ENCODE measurements at places on chromosomes 16 and 17.

DNA sequence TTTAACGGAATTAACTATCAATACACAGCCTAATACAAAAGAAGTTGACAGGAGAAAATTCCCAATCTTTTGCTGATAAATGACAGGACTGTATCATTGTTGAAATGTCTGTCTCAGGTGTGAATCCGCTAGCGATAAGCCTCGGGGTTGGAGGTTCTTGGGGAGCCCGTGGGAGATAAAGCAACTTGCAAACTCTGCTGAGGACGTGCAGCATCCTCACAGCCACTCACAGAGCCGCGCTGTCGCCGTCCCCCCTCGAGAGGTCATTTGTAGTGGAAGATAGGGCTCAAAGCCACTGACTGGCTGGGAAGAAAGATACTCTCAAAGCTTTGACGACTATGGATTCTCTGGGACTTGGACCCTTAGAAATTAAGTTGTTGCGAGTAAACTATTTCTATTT is 17.0 kb downstream of the MAP1LC3B start:
- no peak for DNase-seq

- DNase-seq: no peak
Measured at GRCh38 chr16:22661161-22661647, 150.5 kb downstream of the NPIPB5 start.

- DNase-seq: no peak
Measured at GRCh38 chr17:45742251-45742650, 41.9 kb upstream of the CRHR1 start.

GRCh38 chr16:27489906-27490305 is 59.8 kb downstream of the GTF3C1 start:
- no peak for DNase-seq

DNA sequence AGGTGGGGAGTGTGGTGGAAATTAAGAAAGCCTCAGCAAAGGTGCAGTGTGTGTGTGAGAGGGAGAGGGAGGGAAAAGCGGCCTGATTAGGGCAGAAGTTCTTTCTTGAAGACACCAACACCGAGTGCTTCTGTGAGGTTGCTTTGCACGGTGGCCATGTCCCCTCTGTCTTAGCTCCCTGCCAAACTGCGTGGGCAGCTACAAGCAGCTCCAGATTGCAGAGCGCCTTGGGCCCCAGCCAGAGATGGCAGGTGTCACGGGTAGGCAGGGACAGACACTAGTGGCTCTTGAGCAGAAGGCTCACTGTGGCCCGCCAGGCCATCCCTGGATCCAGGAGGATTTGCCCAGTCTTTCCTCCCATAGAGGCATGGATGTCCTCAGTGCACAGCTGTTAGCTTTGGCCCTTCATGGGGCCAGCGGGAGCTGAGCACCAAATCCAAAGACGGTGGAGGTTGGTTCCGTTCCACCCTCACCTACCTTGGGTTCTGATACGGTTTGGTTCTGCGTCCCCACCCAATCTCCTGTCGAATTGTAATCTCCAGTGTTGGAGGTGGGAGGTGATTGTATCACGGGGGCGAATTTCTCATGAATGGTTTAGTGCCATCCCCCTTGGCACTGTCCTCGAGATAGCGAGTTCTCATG is 21.4 kb downstream of the KIAA0513 start:
- DNase-seq: no peak

GRCh38 chr16:73050201-73051099 is 2.5 kb upstream of the ZFHX3 start:
- DNase-seq: no peak

- DNase-seq: no peak
Measured at GRCh38 chr17:61160789-61161445, 238.7 kb upstream of the TBX2 start.

DNA sequence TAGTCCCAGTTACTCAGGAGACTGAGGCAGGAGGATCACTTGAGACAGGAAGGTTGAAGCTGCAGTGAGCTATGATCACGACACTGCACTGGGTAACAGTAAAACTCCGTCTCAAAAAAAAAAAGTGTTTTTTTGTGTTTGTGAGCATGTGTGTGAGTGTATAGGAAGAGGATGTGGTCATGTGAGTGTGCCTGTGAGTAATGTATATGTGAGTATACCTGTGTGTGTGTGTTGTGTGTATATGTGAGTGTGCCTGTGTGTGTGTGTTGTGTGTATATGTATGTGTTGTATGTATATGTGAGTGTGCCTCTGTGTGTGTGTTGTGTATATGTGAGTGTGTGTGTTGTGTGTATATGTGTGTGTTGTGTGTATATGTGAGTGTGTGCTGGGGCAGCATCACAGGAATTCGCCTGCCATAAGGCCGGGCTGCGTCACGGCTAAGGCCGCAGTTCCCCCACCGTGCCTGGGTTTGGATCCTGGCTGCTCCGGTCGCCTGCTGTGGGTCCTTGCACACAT is 21.4 kb upstream of the NPTX1 start:
- no peak for DNase-seq

- DNase-seq: no peak
Measured at GRCh38 chr17:28973425-28973824, 22.1 kb upstream of the PHF12 start.

- DNase-seq: no peak
Measured at GRCh38 chr17:64125937-64126336, 4.0 kb downstream of the ERN1 start.

- DNase-seq: no peak
Measured at GRCh38 chr17:29070781-29071180, 27.8 kb downstream of the PIPOX start.

DNA sequence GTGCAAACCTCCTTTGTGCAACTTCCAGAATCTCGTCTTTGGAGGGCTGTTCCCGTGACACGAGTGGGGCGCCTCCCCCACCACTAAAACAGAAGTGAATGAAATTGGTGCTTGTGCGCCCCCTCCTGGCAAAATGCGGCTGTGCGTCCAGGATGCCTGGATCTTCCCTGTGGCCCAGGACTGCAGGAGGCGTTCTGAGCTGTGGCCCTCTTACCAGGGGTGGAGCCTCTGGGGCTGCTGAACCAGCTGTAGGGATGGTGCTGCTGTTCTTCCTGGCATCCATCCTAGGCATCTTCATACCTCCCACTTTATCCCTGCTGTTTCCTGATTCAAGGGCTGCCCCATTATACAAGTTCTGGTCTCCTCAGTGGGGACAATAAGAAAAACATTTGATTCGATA is 18.5 kb upstream of the NAGLU start:
- DNase-seq: peak; percentile 92

DNA sequence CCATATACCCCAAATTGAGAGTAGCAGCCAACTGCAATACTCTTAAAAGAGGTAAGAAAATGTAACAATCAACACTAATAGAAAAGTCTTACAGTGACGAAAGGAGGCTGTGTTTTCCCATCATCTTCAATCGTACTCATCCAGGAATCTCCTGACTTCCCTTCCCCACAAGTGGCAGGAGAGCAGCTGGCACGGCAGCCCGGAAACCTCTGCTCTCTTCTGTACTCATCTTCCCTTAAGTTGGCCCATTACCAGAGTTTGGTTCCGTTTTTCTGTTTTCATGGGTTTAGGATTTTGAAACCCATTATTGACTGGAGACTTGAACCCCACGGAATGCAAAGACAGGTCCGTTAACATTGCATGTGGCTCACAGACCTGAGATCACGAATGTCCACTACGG is 11.7 kb upstream of the CD300H start:
- DNase-seq: no peak

DNA sequence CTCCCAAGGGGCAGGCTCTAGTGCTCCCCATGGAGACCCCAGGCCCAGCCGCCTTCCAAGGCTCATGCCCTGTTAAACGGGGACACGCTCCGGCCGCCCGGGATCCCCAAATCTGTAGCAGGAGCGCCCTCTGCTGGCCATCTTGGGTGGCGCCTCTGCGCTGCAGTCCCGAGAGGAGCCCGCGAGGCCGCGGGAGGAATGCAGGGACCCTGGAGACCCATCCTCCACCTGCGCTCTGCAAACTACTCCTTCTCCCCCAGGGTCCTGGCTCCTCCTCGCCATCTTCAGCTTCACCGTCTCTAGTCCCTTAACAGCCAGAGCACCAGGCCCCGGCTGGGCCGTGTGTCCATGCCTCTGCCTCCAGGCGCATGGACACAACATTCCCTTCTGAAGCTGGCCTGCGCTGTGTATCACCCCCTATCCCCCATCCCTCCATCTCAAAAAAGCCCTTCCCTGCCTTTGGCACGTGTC is 23.6 kb upstream of the KRT17 start:
- DNase-seq: peak; percentile 63

DNA sequence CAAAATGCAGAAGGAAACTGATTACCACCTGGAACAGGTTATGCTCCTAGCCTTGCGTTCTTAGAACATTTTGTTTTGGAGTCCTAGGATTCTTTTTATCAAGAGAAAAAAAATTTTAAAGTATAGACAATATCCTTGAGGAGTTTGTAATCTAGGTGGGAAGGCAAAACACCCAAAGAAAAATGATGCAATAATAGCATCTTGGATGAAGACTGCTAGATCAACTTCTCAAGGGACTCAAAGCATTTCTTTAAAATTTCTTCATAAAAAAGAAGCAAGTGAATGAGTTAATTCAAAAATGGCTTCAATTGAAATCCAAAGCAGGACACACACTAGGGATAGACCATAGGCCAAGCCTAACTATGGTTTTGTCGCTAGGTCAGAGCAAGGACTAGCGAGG is 515.8 kb upstream of the ZFHX3 start:
- no peak for DNase-seq

DNA sequence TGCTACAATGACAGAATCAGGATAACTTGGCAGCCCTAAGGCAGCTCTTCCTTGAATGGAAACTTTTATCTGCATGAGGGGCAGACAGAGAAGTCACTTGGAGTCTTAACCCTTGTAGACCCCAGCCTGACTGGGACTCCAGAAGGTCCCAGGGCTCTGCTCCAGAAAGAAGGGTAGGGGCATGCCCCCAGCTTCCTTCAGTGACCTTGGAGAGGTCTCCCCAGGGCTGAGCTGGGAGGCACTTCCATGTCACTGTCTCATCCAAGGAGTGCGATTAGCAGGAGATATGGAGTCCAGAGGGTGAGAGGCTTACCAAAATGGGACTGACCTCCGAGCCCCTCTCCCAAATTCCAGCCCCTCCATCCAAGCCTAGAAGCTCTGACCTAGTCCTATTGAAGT is 3.4 kb upstream of the NLRC5 start:
- no peak for DNase-seq

- no peak for DNase-seq
Measured at GRCh38 chr17:67276075-67276474, 31.1 kb upstream of the HELZ start.

GRCh38 chr17:68320311-68320865 is 29.1 kb downstream of the ARSG start:
- DNase-seq: no peak

DNA sequence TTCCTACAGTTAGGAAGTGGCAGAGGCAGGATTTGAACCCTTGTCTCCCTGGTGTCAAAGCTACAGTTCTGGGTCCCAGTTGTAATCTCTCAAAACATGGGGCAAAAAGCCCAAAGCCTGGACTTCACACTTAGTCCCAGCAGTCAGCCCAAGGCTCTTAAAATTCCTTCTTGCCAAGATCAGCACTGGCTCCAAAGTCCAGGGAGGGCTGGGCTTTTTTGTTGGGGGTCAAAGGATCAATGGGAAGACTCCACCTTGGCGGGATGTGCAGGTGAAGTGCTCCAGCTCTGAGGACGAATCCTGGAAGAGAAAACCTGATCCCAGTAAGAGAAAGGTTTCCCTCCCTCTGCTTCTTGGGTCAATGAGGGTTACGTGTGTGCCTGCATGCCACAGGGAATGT is 195.5 kb downstream of the HAPSTR1 start:
- no peak for DNase-seq

GRCh38 chr17:78075545-78075944 is 53.0 kb downstream of the TMC6 start:
- DNase-seq: no peak

- DNase-seq: no peak
Measured at GRCh38 chr16:937311-937710, 33.5 kb downstream of the LMF1 start.

GRCh38 chr17:27319541-27320221 is 25.8 kb downstream of the WSB1 start:
- DNase-seq: peak; percentile 12

GRCh38 chr17:12136646-12137045 is 116.0 kb downstream of the MAP2K4 start:
- no peak for DNase-seq

GRCh38 chr16:24953721-24954120 is 61.4 kb downstream of the ARHGAP17 start:
- DNase-seq: no peak

DNA sequence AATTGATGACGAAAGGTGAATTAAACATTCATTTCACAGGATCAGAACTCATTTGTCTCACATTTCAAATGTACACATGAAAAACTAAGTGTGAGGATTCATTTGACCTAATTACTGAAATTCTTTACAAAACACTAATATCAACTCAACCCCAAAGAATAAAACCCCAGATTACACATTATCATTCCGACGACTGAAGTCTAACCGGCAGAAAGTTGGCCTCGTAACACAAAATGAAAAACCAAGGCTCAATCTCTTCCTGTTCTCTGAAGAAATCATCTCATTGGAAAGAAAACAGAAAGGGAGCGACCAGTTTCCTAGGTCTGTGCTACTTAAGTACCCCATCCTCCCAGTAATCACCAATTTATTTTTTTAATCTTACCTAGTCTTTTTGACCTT is 1.8 kb downstream of the JPT1 start:
- DNase-seq: no peak

DNA sequence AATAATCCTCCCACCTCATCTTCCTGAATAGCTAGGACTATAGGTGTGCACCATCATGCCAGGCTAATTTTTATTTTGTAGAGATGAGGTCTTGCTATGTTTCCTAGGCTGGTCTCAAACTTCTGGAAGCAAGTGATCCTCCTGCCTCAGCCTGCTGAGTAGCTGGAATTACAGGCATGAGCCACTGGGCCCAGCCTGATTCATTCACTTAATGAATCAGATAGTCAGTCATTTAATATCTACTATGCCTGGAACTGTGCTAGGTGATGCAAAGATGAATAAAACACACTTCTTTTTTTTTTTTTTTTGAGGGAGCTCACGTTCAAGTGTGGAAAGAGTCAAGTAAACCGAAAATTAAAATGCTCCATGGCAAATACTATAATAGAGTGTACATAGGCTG is 39.4 kb downstream of the EFCAB13 start:
- DNase-seq: no peak

GRCh38 chr16:21646721-21647561 is 5.5 kb downstream of the IGSF6 start:
- DNase-seq: peak; percentile 38

DNA sequence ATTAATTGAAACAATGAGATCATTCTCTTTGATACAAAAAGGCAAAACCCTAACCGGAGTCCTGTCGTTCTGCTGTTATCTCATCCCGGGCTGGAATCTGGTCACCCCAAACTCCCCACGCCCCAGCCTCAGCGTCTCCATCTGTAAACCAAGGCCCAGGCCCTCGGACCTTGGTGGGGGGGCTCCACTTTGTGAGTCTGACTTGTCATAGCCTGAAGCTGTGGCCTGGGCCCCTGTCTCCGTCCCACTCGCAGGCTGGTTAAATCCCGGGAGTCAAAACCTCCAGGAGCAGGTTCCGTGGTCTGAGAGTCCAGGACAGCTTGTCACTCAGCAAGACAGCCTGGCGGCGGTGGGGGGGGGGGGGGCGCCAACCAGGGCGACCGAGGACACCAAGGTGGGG is 50.0 kb downstream of the SLC7A5 start:
- DNase-seq: no peak

GRCh38 chr17:51745993-51746392 is 412.5 kb downstream of the CA10 start:
- no peak for DNase-seq

Data from H4 (cell line).